NCI-H460 (cell line): ENCODE measurements at places on chromosomes 1 and 21. TPM values are rescaled to one million over a fixed set of nuclear protein-coding genes. Genes with fewer than 3 reads are reported as not detected.

Gene GRIK1
- not detected in 2 replicates for total RNA-seq

Gene FAF1
- 58.6 and 65.7 TPM in 2 replicates for total RNA-seq

Gene CACHD1
- total RNA-seq: 3.2 and 3.5 TPM in 2 replicates

Gene RNF223
- total RNA-seq: 0.20 TPM in 1 of 2 replicates, not detected in the other

Gene CDC42
- 174 and 178 TPM in 2 replicates for total RNA-seq

Gene FAM3B
- not detected in 2 replicates for total RNA-seq

Gene SLAMF9
- not detected in 2 replicates for total RNA-seq

Gene CENPF
- total RNA-seq: 70.5 and 103 TPM in 2 replicates

Gene LYPD8
- total RNA-seq: not detected in 2 replicates

- DNase-seq: no peak
Measured at GRCh38 chr1:26861286-26861701, 1.7 kb upstream of the SFN start.

GRCh38 chr1:43747736-43748135 lies 40.4 kb downstream of the ST3GAL3 start:
- no peak for DNase-seq

GRCh38 chr1:15737324-15738319 lies 1.6 kb downstream of the SLC25A34 start:
- DNase-seq: no peak

DNA sequence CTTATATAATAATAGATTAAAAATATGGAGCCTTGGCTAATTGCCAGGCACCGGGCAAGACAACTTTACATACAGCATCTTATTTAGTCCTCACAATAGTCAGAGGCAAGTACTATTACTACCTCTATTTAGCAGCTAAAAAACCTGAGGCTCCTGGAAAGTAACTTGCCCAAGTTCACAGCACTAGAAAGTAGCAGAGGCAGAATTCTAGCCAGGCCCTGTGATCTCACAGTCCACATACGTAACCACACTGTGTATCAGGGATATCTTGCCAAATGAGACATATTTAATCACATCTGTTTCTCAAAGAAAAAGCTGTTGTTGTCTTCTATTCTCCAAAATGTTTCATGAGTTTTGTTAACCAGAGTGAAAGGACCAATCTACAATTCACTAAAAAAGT lies 378.5 kb downstream of the PLPP3 start:
- DNase-seq: no peak

DNA sequence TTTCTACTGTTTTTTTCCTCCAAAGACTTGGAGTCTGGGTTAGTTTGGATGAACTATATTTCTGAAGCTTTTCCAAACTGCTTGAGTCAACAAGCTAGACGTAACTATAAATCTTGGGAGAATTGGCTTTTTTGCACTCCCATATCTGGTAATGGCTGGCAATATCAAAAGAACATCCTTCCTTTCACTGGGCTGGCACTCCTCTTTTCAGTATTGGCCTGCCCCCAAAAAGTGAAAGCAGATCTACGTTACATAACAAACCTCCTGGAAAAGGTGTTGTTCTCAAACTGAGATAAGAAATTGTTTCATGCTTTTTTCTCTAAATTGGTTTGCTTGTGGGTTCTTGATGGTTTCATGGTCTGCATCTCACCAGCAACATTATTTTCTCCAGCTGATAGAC lies 499.3 kb downstream of the NEGR1 start:
- no peak for DNase-seq
